ENCODE measurements at places on chromosomes 3 and 15. TPM values are rescaled to one million over a fixed set of nuclear protein-coding genes. Genes with fewer than 3 reads are reported as not detected.

The TTLL13 gene
- 0.29 TPM for total RNA-seq

The USP13 gene
- total RNA-seq, result 11.1 TPM

The CCR1 gene
- 22.6 TPM for total RNA-seq

The INSYN1 gene
- total RNA-seq, result not detected

The C3orf85 gene
- not detected for total RNA-seq

The AMT gene
- total RNA-seq, result 2.7 TPM

The LMAN1L gene
- 0.93 TPM for total RNA-seq

The CDAN1 gene
- 24.0 TPM for total RNA-seq

The CCNB2 gene
- 36.6 TPM for total RNA-seq

The KY gene
- not detected for total RNA-seq

The EIF4E3 gene
- 21.8 TPM for total RNA-seq

The UPK1B gene
- total RNA-seq, result not detected

The GXYLT2 gene
- not detected for total RNA-seq

The AGBL1 gene
- total RNA-seq, result not detected

The GADL1 gene
- total RNA-seq, result not detected

The GHSR gene
- total RNA-seq, result not detected

The DUOX2 gene
- total RNA-seq, result not detected

The TRPM1 gene
- not detected for total RNA-seq

The SNTN gene
- total RNA-seq, result not detected

The ZNF710 gene
- total RNA-seq, result 22.6 TPM

The GHRL gene
- 2.4 TPM for total RNA-seq

The JMJD7 gene
- 17.8 TPM for total RNA-seq

The GOLGA8Q gene
- total RNA-seq, result 1.1 TPM

The ZNF660 gene
- total RNA-seq, result 0.21 TPM

All from activated T-helper 1 cell treated with anti-CD3 and anti-CD28 coated beads, Interleukin-12 subunit alpha, Interleukin-12 subunit beta, Interleukin-2, Interleukin-4 antibody, amounts not matched to agents 30 ng/mL and 10 ng/mL and 1 ng/mL, durations not matched to agents 14 hours and 24 hours and 36 hours (primary cell).